HCT116 (cell line): ENCODE measurements at places on chromosomes 7 and 10. TPM values are rescaled to one million over a fixed set of nuclear protein-coding genes. Genes with fewer than 3 reads are reported as not detected.

Gene SVIL
- 27.0 TPM for total RNA-seq

Gene AKR1B1
- 56.8 TPM for total RNA-seq

Gene CALHM1
- not detected for total RNA-seq

Gene GIMAP8
- 0.15 TPM for total RNA-seq

Gene KLHL7
- total RNA-seq, result 20.6 TPM

Gene VIPR2
- total RNA-seq, result 0.10 TPM

DNA sequence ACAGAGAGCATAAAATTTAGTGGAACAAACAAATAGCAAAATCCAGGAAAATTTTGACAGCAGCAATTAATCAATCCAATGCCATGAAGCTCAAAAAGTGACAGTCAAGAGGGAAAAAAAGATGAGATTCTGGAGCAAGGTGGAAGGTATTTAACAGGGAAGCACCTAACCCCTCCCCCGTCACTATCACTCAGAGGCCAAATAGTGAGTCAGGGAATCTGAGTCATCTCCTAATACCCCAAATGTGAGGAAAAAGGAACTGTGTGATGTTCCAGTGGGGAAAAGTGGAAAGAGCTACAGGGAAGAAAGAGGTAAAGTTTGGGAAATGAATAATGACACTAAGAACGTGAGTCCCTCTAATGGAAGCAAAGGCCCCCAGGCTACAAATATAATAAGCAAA, 113.2 kb upstream of the PHF14 start:
- DNase-seq, result no peak
- H3K4me1 ChIP-seq, result no peaks in the 10 kb centered on the region
- no peaks in the 10 kb centered on the region for H3K36me3 ChIP-seq
- no peak overlapping the region for H3K27ac ChIP-seq
- H3K27me3 ChIP-seq, result no peaks in the 10 kb centered on the region
- H3K4me3 ChIP-seq, result no peak overlapping the region

- H3K27ac ChIP-seq, result no peak overlapping the region
- peaks cover 18% of the 10 kb centered on the region for H3K27me3 ChIP-seq
- no peak overlapping the region for H3K4me3 ChIP-seq
- no peaks in the 10 kb centered on the region for H3K4me1 ChIP-seq
- DNase-seq, result no peak
Measured at GRCh38 chr10:120012131-120012400, 119.5 kb downstream of the SEC23IP start.

GRCh38 chr7:145605963-145606362, 510.6 kb upstream of the CNTNAP2 start:
- H3K27ac ChIP-seq, result no peak overlapping the region
- no peaks in the 10 kb centered on the region for H3K4me1 ChIP-seq
- no peak overlapping the region for H3K4me3 ChIP-seq
- DNase-seq, result no peak

- H3K36me3 ChIP-seq, result peaks cover 15% of the 10 kb centered on the region; the same call in 1 of the 2 replicates
- H3K4me1 ChIP-seq, result peaks cover 6% of the 10 kb centered on the region
- peak overlapping the region; percentile 88 for H3K27ac ChIP-seq
Measured at GRCh38 chr7:1741751-1742554, 71.9 kb downstream of the ELFN1 start.

- no peak overlapping the region for H3K27ac ChIP-seq
- H3K4me1 ChIP-seq, result no peaks in the 10 kb centered on the region; the same call in 1 of the 2 replicates
- no peaks in the 10 kb centered on the region for H3K36me3 ChIP-seq
- no peak overlapping the region for H3K4me3 ChIP-seq
- no peak for DNase-seq
- H3K27me3 ChIP-seq, result no peaks in the 10 kb centered on the region
Measured at GRCh38 chr10:118904286-118904685, 125.2 kb upstream of the NANOS1 start.

GRCh38 chr7:86647385-86648094, 3.8 kb downstream of the GRM3 start:
- H3K4me3 ChIP-seq, result no peak overlapping the region
- DNase-seq, result no peak
- H3K36me3 ChIP-seq, result no peaks in the 10 kb centered on the region
- H3K4me1 ChIP-seq, result no peaks in the 10 kb centered on the region
- 0 out of 2 replicates have a peak, but pooled peaks cover 4% of the 10 kb centered on the region for H3K27me3 ChIP-seq

GRCh38 chr10:89002226-89002978, 11.8 kb downstream of the FAS start:
- H3K27me3 ChIP-seq, result no peaks in the 10 kb centered on the region
- no peak for DNase-seq
- H3K4me1 ChIP-seq, result no peaks in the 10 kb centered on the region
- no peaks in the 10 kb centered on the region for H3K36me3 ChIP-seq
- no peak overlapping the region for H3K27ac ChIP-seq
- no peak overlapping the region for H3K4me3 ChIP-seq

DNA sequence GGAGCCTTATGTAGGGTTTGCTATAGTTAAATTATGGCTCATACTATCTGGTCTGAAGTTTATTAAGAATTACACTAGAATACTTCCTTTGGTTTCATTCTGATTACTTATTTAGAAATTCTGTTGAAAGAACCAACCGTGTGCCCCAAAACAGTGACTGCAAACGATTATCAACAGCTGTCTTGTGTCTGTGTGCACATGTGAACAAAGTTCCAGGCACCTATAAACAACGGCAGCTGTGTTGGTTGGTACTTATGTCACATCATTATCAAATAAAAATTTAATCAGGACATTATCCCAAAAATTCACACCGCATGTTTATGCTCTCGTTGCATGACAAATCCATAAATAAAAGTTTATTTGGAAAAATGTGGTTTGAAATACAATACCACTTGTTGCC, 80.6 kb downstream of the USP6NL start:
- H3K36me3 ChIP-seq, result no peaks in the 10 kb centered on the region
- H3K27me3 ChIP-seq, result no peaks in the 10 kb centered on the region
- no peak overlapping the region for H3K4me3 ChIP-seq
- peaks cover 13% of the 10 kb centered on the region for H3K4me1 ChIP-seq
- no peak overlapping the region for H3K27ac ChIP-seq
- DNase-seq, result no peak

GRCh38 chr10:78502210-78502936, 468.7 kb downstream of the RPS24 start:
- no peak overlapping the region for H3K27ac ChIP-seq
- H3K4me1 ChIP-seq, result no peaks in the 10 kb centered on the region; the same call in 1 of the 2 replicates
- no peak for DNase-seq
- no peaks in the 10 kb centered on the region for H3K36me3 ChIP-seq
- 0 out of 2 replicates have a peak, but pooled peaks cover 6% of the 10 kb centered on the region for H3K27me3 ChIP-seq

- DNase-seq, result no peak
- H3K4me1 ChIP-seq, result no peaks in the 10 kb centered on the region
- H3K4me3 ChIP-seq, result no peak overlapping the region
- H3K27me3 ChIP-seq, result no peaks in the 10 kb centered on the region
- no peaks in the 10 kb centered on the region for H3K36me3 ChIP-seq
Measured at GRCh38 chr7:35819954-35820703, 19.3 kb downstream of the SEPTIN7 start.

DNA sequence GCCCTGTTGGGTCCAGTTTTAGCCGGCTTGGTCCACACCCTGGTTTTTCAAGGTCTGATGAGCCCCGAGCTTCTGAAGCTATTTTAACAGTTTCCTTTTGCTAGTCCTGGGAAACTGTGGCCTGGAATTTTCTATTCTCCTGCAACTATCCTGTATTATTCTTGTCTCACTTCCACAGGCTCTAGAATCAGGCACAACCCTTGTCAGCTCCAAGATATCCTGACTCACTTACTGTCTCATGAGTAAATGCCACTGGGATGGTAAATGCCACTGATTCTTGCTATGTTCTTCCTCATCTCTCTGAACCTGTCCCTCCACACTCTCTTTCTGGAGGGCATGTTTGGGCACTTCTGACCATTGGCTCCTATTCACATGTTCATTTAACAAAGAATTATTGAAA, 611.5 kb upstream of the IGFBP3 start:
- H3K4me3 ChIP-seq, result no peak overlapping the region
- DNase-seq, result no peak
- H3K27me3 ChIP-seq, result no peaks in the 10 kb centered on the region
- no peak overlapping the region for H3K27ac ChIP-seq
